ENCODE measurements at places on chromosomes 16 and 17.

- no peak for DNase-seq
Observed at GRCh38 chr16:19170043-19170655, 2.1 kb downstream of the SYT17 start.

GRCh38 chr17:3981455-3981854 is 17.2 kb upstream of the ATP2A3 start:
- no peak for DNase-seq

- no peak for DNase-seq
Observed at GRCh38 chr16:57664662-57665025, 3.5 kb upstream of the ADGRG3 start.

DNA sequence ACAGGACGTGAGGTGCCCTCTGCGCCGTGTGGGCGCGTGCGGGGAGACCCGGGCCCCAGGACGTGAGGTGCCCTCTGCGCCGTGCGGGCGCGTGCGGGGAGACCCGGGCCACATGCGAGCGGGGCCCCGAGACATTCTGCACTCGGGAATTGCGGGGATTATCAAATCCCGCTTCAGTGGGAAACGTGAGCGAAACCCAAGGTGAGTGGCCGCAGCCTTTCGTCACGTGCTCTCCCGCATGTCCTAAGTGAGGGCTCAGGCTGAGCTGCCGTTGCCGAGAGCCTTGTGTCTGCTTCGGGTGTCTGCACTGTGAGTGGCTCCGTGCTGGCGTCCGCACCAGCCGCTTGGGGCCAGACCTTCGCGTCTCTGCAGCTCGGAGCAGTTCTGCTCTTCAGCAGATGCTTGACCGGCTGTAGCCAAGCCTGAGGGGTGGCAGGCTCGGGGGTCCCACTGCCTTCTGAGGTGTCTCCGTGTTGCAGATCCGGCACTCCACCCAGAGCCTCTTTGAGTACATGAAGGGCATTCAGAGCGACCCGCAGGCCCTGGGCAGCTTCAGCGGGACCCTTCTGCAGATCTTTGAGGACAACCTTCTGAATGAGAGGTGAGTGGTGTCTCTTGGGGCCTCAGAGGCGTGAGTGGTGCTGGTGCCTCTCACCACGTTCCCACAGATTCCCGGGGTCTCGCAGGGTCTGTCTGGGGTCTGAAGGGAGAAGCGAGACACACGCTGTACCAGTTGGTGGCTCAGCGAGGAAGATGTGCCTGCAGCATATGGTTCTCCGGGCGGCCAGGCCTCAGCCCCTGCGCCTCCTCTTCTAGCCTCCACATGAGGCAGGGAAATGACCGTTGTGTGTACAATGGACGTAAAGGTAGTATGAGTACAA is 90.5 kb upstream of the ZNF750 start:
- DNase-seq: no peak

DNA sequence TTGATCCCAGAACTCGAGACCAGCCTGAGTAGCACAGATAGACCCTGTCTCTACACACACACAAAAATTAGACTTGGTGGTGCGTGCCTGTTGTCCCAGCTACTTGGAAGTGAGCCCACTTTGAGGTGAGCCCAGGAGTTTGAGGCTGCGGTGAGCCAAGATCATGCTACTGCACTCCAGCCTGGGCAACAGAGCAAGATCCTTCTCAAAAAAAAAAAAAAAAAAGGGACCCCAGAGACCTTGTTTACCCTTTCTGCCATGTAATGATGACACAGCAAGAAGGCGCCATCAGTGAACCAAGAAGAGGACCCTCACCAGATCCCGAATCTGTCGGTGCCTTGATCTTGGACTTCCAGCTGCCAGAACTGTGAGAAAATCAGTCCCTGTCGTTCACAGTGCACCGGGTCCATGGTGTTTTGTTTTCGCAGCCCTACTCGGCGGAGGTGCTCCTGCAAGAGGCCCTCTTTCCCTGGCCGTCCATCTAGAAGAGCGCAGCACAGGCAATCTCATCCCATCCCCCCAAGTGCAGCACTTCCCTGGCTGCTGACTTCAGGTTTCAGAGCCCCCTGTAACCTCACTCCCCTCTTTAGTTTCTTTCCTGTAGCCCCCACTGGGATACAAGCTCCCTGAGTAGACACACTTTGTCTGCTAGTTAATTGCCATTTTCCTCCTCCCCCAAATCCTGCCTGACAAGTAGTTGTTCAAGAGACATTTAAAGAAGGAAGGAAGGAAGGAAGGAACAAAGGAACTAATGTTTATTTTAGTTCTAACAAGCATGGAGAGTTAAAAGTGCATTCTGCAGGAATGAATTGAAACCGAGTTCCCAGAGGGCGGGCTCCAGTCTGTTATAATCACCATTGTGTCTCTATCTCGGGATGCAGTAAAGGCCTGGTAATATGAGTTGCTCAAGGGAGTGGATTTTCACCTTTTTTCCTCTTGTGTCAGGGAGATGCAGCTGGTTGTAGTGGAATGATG is 115.3 kb downstream of the SNX29 start:
- no peak for DNase-seq

DNA sequence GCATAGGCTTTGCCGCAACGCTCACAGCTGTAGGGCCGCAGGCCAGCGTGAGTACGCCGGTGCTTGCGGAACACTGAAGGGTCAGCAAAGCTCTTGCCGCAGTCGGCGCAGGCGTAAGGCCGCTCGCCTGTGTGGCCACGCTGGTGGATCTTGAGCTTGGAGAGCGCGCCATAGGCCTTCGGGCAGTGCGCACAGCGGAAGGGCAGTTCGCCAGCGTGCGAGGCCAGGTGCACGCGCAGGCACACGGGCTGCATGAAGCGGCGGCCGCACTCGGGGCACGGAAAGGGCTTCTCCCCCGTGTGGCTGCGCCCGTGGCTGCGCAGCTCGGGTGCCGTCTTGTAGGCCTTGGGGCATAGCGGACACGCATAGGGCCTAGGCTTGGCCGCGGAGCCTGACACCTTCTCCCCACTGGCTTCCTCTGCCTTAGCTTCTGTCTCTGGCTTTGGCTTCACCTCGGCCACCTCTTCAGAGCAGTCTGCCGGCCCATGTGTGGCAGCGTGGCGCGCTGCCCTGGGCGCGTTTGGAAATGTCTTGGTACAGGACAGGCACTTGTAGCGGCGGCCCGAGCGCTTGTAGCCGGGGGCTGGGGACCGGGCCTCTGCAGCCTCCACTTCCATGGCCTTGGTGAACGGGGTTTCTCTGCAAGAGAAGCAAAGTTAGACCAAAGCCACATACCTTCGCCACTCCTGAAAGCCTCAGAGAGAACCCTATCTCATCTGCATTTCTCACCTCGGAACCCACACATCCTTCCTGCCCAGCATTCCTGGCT is 10.0 kb downstream of the ZNF668 start:
- no peak for DNase-seq

- DNase-seq: peak; percentile 6
Observed at GRCh38 chr17:75288770-75289114, 491 bp downstream of the SLC25A19 start.

- DNase-seq: no peak
Observed at GRCh38 chr16:1620391-1620790, 8.2 kb downstream of the CRAMP1 start.

Measured in activated CD8-positive, alpha-beta memory T cell treated with anti-CD3 and anti-CD28 coated beads for 1 hour (primary cell).